Endodermal cell (in vitro differentiated cells): ENCODE measurements at places on chromosomes 4 and X. TPM values are rescaled to one million over a fixed set of nuclear protein-coding genes. Genes with fewer than 3 reads are reported as not detected.

GRCh38 chrX:140767646-140768045 is 58.1 kb downstream of the LINC00632 start:
- DNase-seq = no peak
- no peak overlapping the region for H3K4me3 ChIP-seq
- no peaks in the 10 kb centered on the region for H3K4me1 ChIP-seq
- H3K36me3 ChIP-seq = peaks cover 8% of the 10 kb centered on the region
- H3K27me3 ChIP-seq = no peaks in the 10 kb centered on the region

DNA sequence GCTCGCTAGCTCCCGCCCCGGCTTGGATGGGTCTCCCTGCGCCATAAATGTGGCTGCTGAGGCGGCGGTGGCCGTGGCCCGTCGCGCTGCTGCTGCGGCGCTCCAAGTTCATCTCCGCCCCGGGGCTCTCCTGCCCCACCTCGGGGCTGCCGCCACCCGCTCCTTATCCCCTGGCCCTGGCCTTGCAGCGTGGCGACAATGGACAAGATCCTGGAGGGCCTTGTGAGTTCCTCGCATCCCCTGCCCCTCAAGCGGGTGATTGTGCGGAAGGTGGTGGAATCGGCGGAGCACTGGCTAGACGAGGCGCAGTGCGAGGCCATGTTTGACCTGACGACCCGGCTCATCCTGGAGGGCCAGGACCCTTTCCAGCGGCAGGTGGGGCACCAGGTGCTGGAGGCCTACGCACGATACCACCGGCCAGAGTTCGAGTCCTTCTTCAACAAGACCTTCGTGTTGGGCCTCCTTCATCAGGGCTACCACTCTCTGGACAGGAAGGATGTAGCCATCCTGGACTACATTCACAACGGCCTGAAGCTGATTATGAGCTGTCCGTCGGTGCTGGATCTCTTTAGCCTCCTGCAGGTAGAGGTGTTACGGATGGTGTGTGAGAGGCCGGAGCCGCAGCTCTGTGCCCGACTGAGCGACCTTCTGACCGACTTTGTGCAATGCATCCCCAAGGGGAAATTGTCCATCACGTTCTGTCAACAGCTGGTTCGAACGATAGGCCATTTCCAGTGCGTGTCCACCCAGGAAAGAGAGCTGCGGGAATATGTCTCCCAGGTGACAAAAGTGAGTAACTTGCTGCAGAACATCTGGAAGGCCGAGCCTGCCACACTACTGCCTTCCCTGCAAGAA is 763 bp downstream of the USP38 start:
- peak overlapping the region; percentile 95 for H3K4me3 ChIP-seq

- H3K36me3 ChIP-seq = no peaks in the 10 kb centered on the region
- DNase-seq = no peak
- no peaks in the 10 kb centered on the region for H3K4me1 ChIP-seq
- no peak overlapping the region for H3K27ac ChIP-seq
- no peaks in the 10 kb centered on the region for H3K27me3 ChIP-seq
- no peak overlapping the region for H3K4me3 ChIP-seq
Measured at GRCh38 chrX:37076983-37077382, 68.8 kb downstream of the FAM47C start.

DNA sequence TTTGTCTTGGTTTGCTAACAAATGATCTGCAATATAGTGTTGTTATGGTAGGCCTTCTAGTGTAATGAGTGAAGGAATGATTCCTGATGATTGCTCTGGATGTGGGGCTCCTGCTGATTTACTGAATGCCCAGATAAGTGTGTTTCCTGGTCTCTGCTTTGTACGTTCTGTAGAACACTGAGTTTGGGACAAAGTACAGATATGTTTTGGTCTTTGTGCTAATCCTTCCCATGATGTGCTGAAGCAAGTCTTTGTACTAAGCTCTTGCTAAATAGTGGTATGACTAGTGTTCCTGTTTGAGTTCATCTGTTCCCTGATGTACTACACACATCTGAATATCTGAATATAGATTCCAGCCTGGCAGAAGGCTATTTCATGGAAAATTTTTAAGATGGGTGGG is 36.9 kb upstream of the XIAP start:
- DNase-seq = no peak
- no peaks in the 10 kb centered on the region for H3K27me3 ChIP-seq
- no peaks in the 10 kb centered on the region for H3K4me1 ChIP-seq
- H3K27ac ChIP-seq = no peak overlapping the region

GRCh38 chr4:158993891-158994290 is 109.0 kb upstream of the RAPGEF2 start:
- no peaks in the 10 kb centered on the region for H3K36me3 ChIP-seq
- DNase-seq = no peak
- H3K4me3 ChIP-seq = no peak overlapping the region

- peaks cover 5% of the 10 kb centered on the region for H3K4me1 ChIP-seq
- H3K27ac ChIP-seq = no peak overlapping the region
- H3K36me3 ChIP-seq = no peaks in the 10 kb centered on the region
- no peaks in the 10 kb centered on the region for H3K27me3 ChIP-seq
- H3K4me3 ChIP-seq = no peak overlapping the region
Measured at GRCh38 chr4:142549248-142549647, 296.9 kb downstream of the INPP4B start.

DNA sequence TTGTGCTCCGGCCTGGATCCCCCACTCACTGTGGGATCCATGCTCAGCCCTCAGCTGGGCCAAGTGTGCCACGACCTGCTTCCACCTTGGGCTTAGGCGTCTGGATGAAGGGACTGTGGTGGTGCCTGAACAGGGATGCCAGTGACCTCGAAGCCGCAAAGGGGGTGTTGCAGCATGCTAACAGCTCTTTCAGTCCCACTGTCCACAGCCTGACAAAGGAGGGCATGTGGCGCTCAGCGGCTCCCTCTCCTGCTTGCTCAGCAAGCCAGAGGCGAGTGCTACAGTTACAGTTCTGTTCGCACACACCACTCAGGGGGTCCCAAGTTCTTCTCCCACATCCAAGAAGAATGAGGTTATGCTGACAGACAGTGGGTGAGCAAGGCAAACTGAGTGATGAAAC is 5.2 kb upstream of the IGBP1 start:
- DNase-seq = peak; percentile 61
- no peaks in the 10 kb centered on the region for H3K36me3 ChIP-seq
- H3K27me3 ChIP-seq = no peaks in the 10 kb centered on the region
- H3K4me3 ChIP-seq = peak overlapping the region; percentile 41

DNA sequence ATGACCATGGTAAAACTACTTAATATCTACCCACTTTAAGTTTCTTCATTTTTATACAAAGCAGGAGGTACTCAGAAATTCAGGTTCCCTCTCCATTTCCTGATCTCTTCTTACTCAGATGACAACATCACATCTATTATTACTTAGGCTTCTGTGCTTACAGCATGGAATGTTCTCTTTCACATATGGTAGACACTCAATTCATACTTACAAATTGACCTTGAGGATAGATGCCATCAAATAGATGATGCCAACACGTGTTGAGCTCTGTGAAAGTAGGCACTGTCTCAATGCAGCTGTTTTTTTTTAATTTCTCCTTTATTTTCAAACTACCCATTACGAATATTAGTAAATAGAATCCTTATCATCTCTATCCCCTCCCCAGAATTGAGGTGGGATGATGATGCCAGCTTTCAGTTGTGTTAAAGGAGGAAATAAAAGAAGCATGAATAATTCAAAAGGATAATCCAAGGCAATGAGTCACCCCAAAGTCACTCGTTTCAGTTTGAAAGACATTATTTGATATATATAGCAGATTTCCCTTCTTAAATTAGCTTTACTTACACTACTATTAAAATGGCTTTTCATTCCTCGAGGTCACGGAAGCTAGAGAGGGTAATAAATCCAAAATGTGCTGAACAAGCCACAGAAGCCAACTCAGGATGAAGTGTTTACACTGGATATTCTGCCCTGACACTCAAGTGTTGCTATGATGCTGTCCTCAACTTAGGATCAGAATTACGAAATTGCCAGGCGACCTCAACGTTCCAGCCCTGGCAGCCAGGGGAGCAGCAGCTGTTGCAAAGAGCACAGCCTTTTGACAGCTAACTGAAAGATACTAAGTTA is 124.2 kb upstream of the EOLA2 start:
- no peak overlapping the region for H3K4me3 ChIP-seq
- no peaks in the 10 kb centered on the region for H3K4me1 ChIP-seq
- H3K27ac ChIP-seq = no peak overlapping the region
- DNase-seq = no peak
- H3K36me3 ChIP-seq = no peaks in the 10 kb centered on the region
- no peaks in the 10 kb centered on the region for H3K27me3 ChIP-seq

- H3K36me3 ChIP-seq = no peaks in the 10 kb centered on the region
- no peak overlapping the region for H3K27ac ChIP-seq
- DNase-seq = peak; percentile 94
- no peak overlapping the region for H3K4me3 ChIP-seq
- no peaks in the 10 kb centered on the region for H3K27me3 ChIP-seq
- H3K4me1 ChIP-seq = no peaks in the 10 kb centered on the region
Measured at GRCh38 chr4:173752610-173753230, 222.7 kb upstream of the HAND2 start.

- DNase-seq = no peak
- no peak overlapping the region for H3K4me3 ChIP-seq
- no peak overlapping the region for H3K27ac ChIP-seq
- no peaks in the 10 kb centered on the region for H3K36me3 ChIP-seq
- H3K27me3 ChIP-seq = peaks cover 4% of the 10 kb centered on the region
Measured at GRCh38 chr4:21415728-21416127, 532.8 kb downstream of the KCNIP4 start.

DNA sequence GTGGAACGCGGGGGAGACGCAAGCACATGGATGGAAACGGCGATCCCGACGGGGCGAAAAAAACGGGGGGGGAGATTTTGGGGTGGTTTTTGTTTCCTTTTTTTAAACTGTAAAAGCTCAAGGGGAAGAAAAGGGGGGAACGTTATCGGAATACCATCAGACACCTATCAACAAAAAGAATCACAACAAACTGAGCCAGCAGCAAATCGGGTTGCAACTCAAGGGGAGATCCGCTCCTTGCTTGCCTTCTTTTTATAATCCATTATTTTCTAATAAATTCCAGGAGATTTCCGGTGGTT is 616 bp downstream of the MAML3 start:
- no peak for DNase-seq
- H3K27ac ChIP-seq = peak overlapping the region; percentile 71
- peaks cover 12% of the 10 kb centered on the region for H3K4me1 ChIP-seq
- H3K36me3 ChIP-seq = no peaks in the 10 kb centered on the region
- H3K27me3 ChIP-seq = no peaks in the 10 kb centered on the region

DNA sequence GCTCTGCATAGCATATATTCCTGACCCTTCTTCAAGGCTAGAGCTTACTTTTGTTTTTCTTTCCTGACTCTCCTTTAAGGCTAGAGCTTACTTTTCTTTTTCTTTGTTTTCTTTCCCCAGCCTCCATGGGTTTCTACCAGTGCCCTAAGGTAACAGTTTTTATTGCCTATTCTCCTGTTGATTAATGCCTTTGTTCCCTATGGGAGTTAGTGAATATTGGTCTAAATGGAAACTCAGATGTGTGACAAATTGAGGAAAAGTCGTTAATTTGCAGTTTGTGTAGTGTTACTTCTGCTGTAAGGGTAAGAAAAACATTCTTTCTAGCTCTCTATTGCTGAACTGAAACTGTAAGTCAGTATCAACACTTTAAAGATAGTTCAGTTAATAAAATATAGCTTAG is 358.7 kb downstream of the IL15 start:
- no peaks in the 10 kb centered on the region for H3K4me1 ChIP-seq
- no peak overlapping the region for H3K27ac ChIP-seq
- no peaks in the 10 kb centered on the region for H3K27me3 ChIP-seq
- H3K4me3 ChIP-seq = no peak overlapping the region
- no peaks in the 10 kb centered on the region for H3K36me3 ChIP-seq
- DNase-seq = no peak

DNA sequence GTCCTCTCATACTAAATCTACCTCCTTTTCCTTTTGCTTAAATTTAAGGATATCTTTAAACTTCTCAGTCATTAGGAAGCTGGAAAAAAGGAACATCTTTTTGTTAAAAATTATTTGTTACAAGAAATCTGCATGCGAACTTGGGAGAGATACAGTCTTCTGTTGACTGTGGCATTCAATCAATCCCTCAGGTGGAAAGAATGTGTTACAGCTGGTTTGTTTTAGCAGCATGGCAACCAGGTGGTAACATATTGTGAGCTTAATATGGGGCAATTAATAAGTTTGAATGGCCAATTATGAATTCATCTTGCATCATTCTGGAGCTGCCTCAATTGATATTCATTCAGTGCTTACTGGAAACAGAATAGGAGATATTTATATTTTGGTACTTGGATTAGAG is 135.0 kb downstream of the GC start:
- no peak for DNase-seq
- H3K4me3 ChIP-seq = no peak overlapping the region
- no peaks in the 10 kb centered on the region for H3K4me1 ChIP-seq
- H3K27me3 ChIP-seq = no peaks in the 10 kb centered on the region
- H3K36me3 ChIP-seq = peaks cover 5% of the 10 kb centered on the region

- no peaks in the 10 kb centered on the region for H3K36me3 ChIP-seq
- H3K4me3 ChIP-seq = no peak overlapping the region
- H3K4me1 ChIP-seq = peaks cover 6% of the 10 kb centered on the region
Measured at GRCh38 chr4:121307445-121308327, 73.1 kb downstream of the QRFPR start.

GRCh38 chr4:112704991-112705845 is 68.3 kb downstream of the LARP7 start:
- peaks cover 5% of the 10 kb centered on the region for H3K36me3 ChIP-seq
- peak overlapping the region; percentile 36 for H3K27ac ChIP-seq
- DNase-seq = peak; percentile 70
- peaks cover 3% of the 10 kb centered on the region for H3K4me1 ChIP-seq

DNA sequence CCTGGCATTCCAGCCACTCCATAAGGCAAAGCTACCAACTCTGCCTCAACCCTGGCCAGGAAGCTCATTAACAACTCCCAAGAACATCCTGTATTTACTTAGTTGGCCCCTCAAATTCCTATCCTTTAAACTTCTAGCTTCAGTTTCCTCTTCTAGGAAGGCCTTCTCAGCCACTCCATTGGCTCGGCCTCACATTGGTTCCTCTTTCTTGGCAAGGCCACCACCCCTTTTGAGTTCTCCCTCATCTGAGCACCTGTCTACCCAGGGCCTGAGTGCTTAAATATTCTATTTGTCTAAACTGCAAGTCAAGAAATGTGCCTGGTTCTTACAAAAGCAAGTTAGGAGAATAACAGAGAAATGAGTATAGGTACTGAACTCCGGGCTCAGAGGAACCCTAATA is 10.0 kb downstream of the SMC1A start:
- H3K4me3 ChIP-seq = no peak overlapping the region
- no peaks in the 10 kb centered on the region for H3K4me1 ChIP-seq
- no peak for DNase-seq

DNA sequence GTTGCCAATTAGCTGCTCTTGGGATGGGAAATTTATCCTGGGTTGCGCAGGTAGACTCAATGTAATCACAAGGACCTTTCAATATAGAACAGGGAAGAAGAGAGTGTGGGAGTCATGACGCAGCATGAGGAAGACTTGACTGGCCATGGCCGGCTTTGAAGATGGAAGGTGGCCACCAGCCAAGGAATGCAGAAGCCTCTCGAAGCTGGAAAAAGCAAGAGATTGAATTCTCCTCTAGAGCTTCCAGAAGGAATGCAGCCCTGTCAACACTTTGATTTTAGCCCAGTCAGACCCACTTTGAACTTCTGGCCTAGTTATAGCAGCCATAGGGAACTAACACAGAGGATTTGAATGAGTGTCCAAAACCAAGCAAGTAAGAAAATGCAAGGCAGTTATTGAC is 14.7 kb upstream of the SH3KBP1 start:
- no peak overlapping the region for H3K27ac ChIP-seq
- no peaks in the 10 kb centered on the region for H3K36me3 ChIP-seq
- no peak for DNase-seq
- no peaks in the 10 kb centered on the region for H3K27me3 ChIP-seq
- no peaks in the 10 kb centered on the region for H3K4me1 ChIP-seq
- no peak overlapping the region for H3K4me3 ChIP-seq

Gene FAM133A
- total RNA-seq = 0.23 and 0.33 TPM in 2 replicates

Gene LAMTOR3
- 33.0 and 35.3 TPM in 2 replicates for total RNA-seq

Gene ZDHHC15
- 1.5 to 2.2 TPM (median 1.8 TPM) in 3 replicates for total RNA-seq

Gene TMEM255A
- 0.29 and 0.35 TPM in 2 replicates for total RNA-seq

Gene ATP1B4
- not detected in 3 replicates for total RNA-seq

Gene CTAG1B
- not detected in 3 replicates for total RNA-seq

Gene FAM13A
- 16.1 to 153 TPM (median 17.0 TPM) in 3 replicates for total RNA-seq

Gene HSFX4
- not detected in 2 replicates for total RNA-seq
